EH (cell line): ENCODE measurements at places on chromosomes 4 and X.

GRCh38 chr4:107793996-107794395 lies 30.7 kb upstream of the SGMS2 start:
- DNase-seq: peak; percentile 12

DNA sequence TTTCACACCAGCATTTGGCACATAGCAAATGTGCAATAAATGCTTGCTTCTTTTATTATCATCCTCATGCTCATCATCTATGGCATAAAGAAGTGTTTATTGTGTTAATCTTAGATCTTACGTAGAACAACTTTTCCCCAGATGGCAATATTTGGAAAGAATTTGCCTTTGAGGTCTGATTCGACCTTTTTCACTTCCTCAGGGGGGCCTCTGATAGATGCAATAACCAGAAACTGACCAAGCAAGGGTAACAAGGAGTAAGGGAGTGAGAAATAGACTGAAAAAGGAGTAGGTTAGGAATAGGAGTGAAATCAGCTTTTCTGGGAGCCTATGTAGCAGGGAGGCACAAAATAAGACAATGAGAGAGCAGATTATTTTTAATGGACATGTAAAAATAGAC lies 70.2 kb downstream of the RRAGB start:
- DNase-seq: no peak

GRCh38 chr4:110452546-110452945 lies 23.4 kb upstream of the ENPEP start:
- DNase-seq: no peak

GRCh38 chr4:77762531-77762930 lies 56.6 kb downstream of the CNOT6L start:
- no peak for DNase-seq

DNA sequence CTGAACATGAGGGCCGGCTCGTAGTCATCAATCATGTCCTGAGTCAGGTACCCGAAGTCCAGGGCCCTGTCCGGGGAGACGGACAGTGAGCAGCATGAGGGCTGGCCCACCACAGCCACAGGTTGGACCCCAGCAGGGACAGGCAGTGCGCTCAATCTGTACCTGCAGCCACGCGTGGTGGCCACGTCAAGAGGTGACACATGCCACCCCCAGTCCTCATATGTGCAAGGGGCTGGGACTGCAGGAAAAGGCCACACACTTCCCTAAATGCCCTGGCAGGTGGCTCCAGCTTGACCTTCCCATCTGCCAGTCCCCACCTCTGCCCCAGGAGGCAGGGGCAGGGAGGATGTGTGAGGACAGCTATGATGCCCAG lies 73.8 kb upstream of the MXD4 start:
- DNase-seq: no peak

DNA sequence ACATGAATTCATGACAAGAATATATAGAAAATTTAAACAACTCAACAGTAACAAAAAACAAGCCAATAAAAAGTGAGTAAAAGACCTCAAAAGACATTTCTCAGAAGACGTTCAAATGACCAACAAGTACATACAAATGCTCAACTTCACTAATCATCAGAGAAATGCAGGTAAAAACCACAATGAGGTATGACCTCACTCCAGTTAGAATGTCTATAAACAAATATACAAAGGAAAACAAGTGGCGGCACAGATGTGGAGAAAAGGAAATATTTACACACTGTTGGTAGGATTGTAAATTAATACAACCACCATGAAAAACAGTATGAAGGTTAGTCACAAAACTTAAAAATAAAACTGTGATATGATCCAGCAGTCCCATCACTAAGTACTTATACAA lies 1033.1 kb downstream of the RAPGEF2 start:
- DNase-seq: no peak

DNA sequence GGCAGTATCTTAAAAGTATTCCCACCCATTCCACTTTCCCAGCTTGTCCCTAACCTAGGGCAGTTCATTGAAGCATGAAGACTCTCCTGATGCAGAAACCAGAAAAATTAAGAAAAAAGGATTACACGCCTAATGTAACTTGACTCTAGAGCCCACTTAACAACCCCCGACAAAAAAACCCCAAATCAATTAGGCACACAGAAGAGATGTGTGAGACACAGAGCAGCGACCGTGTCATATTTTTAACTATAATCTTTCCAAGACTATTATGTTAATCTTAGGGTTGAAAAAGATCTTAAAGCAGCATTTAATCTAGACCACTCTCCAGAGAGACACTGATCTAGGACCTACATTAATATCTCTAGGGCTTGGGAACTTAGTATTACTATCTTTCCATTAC lies 1.3 kb downstream of the YTHDC1 start:
- no peak for DNase-seq

GRCh38 chrX:13569479-13570260 lies at the start of gene EGFL6:
Gene EGFL6, plus strand, starts transcription at chrX:13569601. Its CDS starts 261 bp downstream, at chrX:13569862.
- DNase-seq: no peak

GRCh38 chr4:95023110-95023509 lies 265.4 kb downstream of the BMPR1B start:
- no peak for DNase-seq

DNA sequence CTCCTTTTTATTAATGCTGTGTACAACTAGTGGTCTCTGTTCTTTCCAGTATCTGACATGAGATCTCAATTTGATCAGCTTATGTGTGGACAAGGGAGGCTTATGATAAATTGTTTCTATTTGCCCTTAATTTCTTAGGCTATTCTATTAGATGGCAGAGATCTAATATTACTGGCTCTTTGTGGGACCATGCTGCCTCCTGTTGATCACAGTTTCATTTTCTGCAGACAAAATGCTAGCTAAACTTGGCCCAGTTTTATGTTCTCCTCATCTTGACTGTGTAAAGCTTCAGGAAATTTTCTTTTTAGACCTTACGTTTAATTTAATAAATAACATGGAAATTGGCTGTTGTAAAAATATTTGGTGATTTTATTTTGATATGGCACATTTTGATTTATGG lies 627.1 kb upstream of the AADAT start:
- no peak for DNase-seq

DNA sequence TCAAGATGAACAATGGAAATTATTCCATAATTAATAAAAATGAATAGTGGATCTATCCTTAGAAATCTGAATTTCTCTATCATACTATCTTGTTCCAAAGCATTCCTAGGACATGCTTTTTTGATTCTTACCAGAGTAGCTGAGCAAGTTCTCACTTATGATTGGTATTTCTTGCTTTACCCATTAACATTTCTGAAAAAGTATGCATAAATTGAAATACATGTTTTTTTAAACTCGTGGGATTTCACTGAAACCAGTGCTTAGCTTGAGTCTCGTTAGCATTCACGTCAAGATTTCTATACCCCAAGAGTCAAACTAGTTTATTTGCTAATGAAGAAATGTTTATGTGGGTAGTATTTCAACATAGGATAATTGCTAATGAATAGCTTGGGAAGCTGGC lies 89.0 kb downstream of the ELOVL6 start:
- DNase-seq: peak; percentile 60

GRCh38 chr4:164060456-164060855 lies 566.0 kb downstream of the TMA16 start:
- no peak for DNase-seq

- DNase-seq: peak; percentile 49
Measured at GRCh38 chrX:16429406-16429805, 220.6 kb upstream of the S100G start.

DNA sequence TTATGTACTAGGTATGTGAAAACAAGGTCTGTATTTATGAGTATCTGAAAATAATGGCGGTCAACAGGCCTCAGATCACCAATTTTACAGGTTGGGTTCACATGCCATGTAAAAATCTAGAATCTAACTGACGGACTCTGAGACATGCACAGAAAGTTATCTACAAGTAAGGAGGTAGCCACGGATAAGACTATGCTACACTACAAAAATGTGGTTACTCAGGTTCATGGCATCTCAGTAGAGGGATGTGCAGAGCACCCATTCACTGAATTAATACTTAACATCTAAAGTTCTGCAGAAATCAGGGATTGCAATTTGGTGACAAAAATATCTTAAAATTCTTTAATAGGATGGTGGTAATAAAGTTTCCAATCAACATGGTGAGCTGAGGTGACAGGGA lies 155.9 kb downstream of the APBB2 start:
- peak; percentile 79 for DNase-seq

- DNase-seq: peak; percentile 91
Measured at GRCh38 chrX:45515262-45516215, 314.9 kb upstream of the DIPK2B start.

- no peak for DNase-seq
Measured at GRCh38 chr4:8830611-8831200, 40.9 kb downstream of the HMX1 start.

- DNase-seq: no peak
Measured at GRCh38 chr4:49063670-49064069, 77.6 kb downstream of the CWH43 start.

- DNase-seq: peak; percentile 45
Measured at GRCh38 chr4:17884063-17884462, 73.3 kb downstream of the NCAPG start.

- DNase-seq: peak; percentile 49
Measured at GRCh38 chr4:157075811-157076577, at the start of gene GLRB. Gene GLRB, plus strand, starts transcription at chr4:157076150. Its CDS starts 1,875 bp downstream, at chr4:157078025.

DNA sequence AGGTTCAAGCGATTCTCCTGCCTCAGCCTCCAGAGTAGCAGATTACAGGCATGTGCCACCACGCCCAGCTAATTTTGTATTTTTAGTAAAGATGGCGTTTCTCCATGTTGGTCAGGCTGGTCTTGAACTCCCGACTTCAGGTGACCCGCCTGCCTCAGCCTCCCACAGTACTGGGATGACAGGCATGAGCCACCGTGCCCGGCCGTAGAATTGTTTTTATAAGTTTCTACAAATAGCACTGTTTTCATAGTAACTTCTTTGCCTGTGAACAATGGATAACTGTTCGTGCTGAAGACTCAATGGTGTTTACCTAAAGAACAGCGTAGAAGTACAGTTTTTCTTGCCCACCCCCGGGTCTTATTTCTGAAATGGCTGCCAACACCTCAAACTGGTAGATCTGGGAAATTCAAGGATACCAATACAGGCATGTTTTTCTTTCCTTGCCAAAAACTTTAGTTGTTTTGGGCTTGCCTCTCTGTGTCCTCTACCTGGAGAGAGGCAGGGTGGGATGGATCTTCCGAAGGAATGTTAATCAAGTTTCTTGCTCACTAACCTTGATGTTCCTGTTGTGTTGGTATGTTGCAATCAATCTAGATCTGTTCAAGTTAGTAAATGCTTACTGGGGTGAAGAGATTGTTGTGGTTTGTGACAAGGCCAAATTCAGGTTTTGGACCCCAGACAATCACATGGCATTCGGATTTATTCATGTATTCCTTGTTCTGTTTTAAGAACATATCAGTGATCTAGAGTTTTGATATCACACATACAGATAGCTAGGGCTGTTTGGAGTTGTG lies 2.8 kb upstream of the RUFY3 start:
- no peak for DNase-seq

- no peak for DNase-seq
Measured at GRCh38 chr4:95979961-95980876, 140.3 kb downstream of the PDHA2 start.

- no peak for DNase-seq
Measured at GRCh38 chr4:146346276-146346675, 131.9 kb downstream of the REELD1 start.

DNA sequence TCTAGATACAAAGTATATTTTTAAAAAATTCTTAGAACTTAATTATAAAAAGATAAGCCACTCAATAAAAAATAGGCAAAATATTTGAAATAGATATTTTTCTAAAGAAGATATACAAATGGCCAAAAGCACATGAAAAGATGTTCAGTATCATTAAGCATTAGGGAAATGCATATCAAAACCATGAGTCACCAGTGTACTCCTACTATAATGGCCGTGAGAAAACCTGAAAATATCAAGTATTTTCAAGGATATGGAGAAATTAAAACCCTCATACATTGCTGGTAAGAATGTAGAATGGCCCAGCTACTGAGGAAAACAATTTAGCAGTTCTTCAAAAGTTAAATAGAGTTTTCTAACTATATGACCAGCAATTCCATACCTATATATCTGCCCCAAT lies 337.9 kb downstream of the CAMK2D start:
- DNase-seq: peak; percentile 77

- no peak for DNase-seq
Measured at GRCh38 chr4:86730310-86730709, 118.9 kb downstream of the SLC10A6 start.

- no peak for DNase-seq
Measured at GRCh38 chr4:80321776-80322175, 13.8 kb upstream of the CFAP299 start.

GRCh38 chrX:15973299-15973698 lies 118.7 kb upstream of the AP1S2 start:
- peak; percentile 65 for DNase-seq

GRCh38 chrX:15194146-15194545 lies 75.7 kb downstream of the ASB9 start:
- no peak for DNase-seq

DNA sequence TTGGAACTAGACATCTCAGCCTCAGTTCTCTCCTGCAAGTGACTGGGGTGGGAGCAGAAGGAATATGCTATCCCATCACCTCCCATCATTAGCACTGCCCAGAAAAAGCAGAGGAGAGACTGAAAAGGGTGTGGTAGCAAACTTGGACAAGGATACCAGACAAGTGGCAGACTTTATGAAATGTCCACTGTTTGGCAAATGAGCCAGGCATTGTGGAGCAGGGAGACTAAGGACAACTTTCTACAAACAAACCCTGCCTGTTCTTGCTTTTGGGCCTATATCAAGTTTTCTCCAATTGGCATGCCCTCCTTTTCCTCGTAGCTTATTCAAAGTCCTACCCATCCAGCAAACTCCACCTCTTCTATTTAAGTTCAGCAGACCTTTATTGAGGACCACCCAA lies 41.6 kb downstream of the ZCCHC12 start:
- DNase-seq: no peak

DNA sequence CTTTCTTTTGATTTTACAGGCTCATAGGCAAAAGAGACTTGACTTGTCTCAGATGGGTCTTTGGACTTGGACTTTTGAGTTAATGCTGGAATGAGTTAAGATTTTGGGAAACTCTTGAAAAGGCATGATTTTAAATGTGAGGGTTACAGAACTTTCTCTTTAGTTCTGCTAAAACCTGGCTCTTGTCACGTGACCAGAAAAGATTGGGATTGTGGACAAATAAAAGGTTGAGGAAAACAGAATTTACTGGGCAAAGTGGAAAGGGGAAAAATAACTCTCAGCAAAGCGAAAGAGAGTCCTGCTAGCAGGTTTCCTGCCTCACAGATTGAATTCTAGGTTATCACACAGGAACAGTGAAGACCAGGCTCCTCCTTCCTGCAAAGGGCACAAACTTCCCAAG lies 114.0 kb downstream of the SPANXN4 start:
- DNase-seq: no peak

- DNase-seq: peak; percentile 74
Measured at GRCh38 chrX:104098151-104098808, 14.0 kb upstream of the ZCCHC18 start.
